ENCODE measurements at places on chromosomes 5 and 9. TPM values are rescaled to one million over a fixed set of nuclear protein-coding genes. Genes with fewer than 3 reads are reported as not detected.

Gene RNF183
- not detected for total RNA-seq

Gene AQP7
- total RNA-seq, result not detected

Gene COL15A1
- not detected for total RNA-seq

Gene FOXD4L6
- total RNA-seq, result not detected

Gene PDE8B
- total RNA-seq, result not detected

Gene SPINK1
- total RNA-seq, result not detected

Gene SEC61B
- 47.4 TPM for total RNA-seq

Gene ECSCR
- not detected for total RNA-seq

Gene ELAVL2
- total RNA-seq, result not detected

Gene DRD1
- not detected for total RNA-seq

Gene ZNF366
- total RNA-seq, result not detected

Gene SELENOP
- total RNA-seq, result 2.5 TPM

Gene ASTN2
- total RNA-seq, result 3.6 TPM

Gene DBH
- not detected for total RNA-seq

Gene SYK
- total RNA-seq, result 9.4 TPM

Gene IFNK
- total RNA-seq, result not detected

Gene SLC36A3
- total RNA-seq, result not detected

Gene HMGCS1
- total RNA-seq, result 36.5 TPM

Gene NINJ1
- total RNA-seq, result 35.6 TPM

Gene GPR21
- 0.60 TPM for total RNA-seq

Gene PDCD1LG2
- total RNA-seq, result not detected

Gene ZBTB43
- 22.5 TPM for total RNA-seq

Gene FGF1
- not detected for total RNA-seq

Gene KCNV2
- not detected for total RNA-seq

Gene SPINK7
- total RNA-seq, result not detected

Gene GBGT1
- 4.1 TPM for total RNA-seq

Gene FNIP1
- 35.2 TPM for total RNA-seq

Gene ANKRD31
- total RNA-seq, result 2.7 TPM

Gene MYORG
- total RNA-seq, result 1.2 TPM

Gene WHRN
- total RNA-seq, result 3.3 TPM

Gene HAND1
- not detected for total RNA-seq

Gene BRD3
- 49.0 TPM for total RNA-seq

Gene CER1
- not detected for total RNA-seq

Gene GRXCR2
- total RNA-seq, result not detected

Gene TEX48
- total RNA-seq, result not detected

Gene SLC45A2
- not detected for total RNA-seq

Gene CEP72
- 28.8 TPM for total RNA-seq

Gene DDX4
- not detected for total RNA-seq

Gene SPATA31D4
- total RNA-seq, result not detected

Gene SMIM23
- not detected for total RNA-seq

Gene PRUNE2
- total RNA-seq, result not detected

Gene DNAI1
- not detected for total RNA-seq

Gene PCDHB14
- total RNA-seq, result not detected

Gene UNC13B
- total RNA-seq, result 0.94 TPM

Gene ZNF483
- 19.4 TPM for total RNA-seq

Gene PITX1
- not detected for total RNA-seq

Gene SV2C
- not detected for total RNA-seq

Gene CAMK2A
- total RNA-seq, result not detected

Gene MCTP1
- total RNA-seq, result 0.80 TPM

Gene BHMT2
- total RNA-seq, result not detected

Gene ZNF300
- 4.8 TPM for total RNA-seq

Gene HTR4
- not detected for total RNA-seq

Gene SPATA31A3
- total RNA-seq, result not detected

Measured in naive thymus-derived CD8-positive, alpha-beta T cell (primary cell).